Fibroblast of skin of scalp (primary cell): ENCODE measurements at places on chromosomes 11 and 22.

GRCh38 chr11:74687237-74688023 lies 43.8 kb downstream of the CHRDL2 start:
- DNase-seq: peak; percentile 43

DNA sequence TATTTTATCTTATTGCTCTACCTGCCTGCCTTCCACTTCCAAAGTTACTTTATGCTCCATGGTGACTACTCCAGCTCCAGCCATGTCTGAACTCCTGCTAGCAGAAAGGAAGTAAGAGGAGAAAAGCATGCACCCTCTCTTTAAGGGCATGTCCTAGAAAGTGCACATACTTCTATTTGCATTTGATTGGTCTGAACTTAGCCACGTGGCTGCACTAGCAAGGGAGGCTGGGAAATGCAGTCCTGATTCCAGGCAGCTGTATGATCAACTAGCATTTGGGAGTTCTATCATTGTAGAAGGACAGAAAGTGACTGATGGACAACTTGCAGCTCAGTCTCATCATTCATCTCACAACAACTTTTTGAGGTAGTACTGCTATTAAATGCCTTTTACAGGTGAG lies 515.7 kb downstream of the BUD13 start:
- no peak for DNase-seq

GRCh38 chr22:19350476-19350859 lies 58.9 kb upstream of the CLTCL1 start:
- no peak for DNase-seq

- DNase-seq: peak; percentile 23
Measured at GRCh38 chr22:39462443-39463221, 5.8 kb downstream of the MGAT3 start.

GRCh38 chr11:88410656-88411055 lies 73.1 kb upstream of the CTSC start:
- DNase-seq: no peak

- peak; percentile 24 for DNase-seq
Measured at GRCh38 chr11:130246738-130247137, 68.0 kb downstream of the ZBTB44 start.

- DNase-seq: no peak
Measured at GRCh38 chr22:23047742-23048141, 22.6 kb upstream of the GNAZ start.

DNA sequence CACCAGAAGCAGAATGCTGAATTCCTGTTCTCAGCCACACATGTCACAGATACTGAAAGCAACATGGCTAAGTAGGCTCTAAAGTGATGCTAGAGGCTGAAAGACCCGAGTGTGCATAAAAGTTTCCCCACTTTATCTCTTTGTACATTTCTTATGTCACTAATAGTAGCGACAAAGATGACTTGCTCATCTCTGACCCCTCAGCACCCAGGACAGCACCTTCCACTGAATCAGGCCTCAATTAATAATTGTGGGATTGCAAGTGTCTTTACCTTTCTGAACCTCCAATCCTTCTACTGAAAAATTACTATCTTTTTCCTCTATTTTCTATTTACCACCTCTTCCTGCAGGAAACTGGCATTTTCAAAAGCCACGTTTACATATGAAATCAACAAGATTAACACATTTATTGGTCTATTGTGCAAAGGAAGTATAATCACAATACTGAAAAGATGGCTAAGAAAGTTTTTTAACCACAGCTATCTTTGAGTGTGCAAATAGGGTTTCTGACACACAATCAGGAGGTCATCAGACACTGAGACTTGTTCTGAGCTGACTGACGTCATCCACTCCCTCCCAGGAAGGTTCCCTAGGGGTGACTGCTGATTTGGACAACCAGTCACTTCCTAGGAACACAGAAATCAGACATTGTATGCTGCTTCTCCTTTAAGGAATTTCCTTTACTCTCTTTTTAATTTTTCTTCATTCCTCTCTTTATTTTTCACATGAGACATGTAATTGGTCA lies 213.9 kb upstream of the ISX start:
- no peak for DNase-seq

GRCh38 chr11:84819128-84819527 lies 808.0 kb downstream of the DLG2 start:
- DNase-seq: peak; percentile 50

DNA sequence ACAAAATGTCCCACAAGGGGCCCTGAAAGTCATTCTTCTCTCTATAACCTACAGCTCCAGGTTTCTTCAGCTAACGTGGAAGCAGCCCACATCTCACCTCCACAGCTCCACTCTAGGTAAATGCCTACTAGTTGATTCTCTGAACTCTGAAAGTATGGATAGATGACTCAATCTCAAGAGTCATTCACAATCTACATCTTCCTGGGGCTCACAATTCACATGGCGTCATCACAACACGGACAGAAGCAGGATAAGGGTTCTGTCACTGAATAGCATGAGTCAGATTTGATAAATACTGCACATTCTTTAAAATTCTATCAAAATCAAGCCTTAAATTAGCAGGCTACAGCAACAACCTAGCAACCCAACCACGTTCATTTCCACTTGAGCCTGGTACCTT lies 96.3 kb downstream of the PLEKHA7 start:
- DNase-seq: no peak

DNA sequence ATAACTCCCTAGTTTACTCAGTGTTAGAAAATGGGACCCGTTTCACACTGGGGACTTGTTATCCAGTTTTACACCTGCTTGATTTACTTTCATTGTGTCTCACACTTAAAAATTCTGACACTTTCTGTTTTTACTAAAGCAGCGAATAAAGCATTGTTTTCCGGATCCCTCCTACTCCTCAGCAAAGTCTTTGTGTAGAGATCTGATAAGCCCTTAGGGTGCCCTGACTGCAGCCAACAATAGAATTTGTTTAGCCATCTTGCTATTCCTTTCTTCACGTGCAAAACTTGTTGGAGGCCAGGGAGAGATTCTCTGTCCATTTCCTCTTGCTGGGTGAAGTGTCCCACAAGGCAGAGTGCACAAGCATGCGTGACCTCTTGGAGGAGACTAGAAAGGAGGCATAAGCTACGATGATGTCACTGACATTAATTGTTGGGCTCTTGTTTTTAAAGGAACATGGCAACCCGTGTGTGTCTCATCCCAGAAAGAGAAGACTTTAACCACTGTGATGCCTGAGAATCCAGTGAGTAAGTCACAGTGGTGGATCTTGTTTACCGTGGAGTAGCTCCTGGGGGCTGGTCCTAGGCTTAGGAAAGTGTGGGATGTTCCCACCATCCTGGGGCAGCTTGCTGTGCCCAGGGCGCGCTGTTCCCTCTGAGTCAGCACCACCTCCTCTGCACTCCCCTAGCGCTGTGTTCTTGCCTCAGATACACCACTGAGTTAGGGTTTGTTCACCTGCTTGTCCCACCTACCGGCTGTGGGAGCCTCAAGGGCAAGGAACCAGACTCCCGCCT lies 27.7 kb downstream of the MICAL2 start:
- DNase-seq: peak; percentile 70

GRCh38 chr11:130308059-130308458 lies 6.7 kb downstream of the ZBTB44 start:
- no peak for DNase-seq

- DNase-seq: no peak
Measured at GRCh38 chr22:50061824-50062355, 3.8 kb upstream of the TTLL8 start.

GRCh38 chr22:27993201-27993635 lies 74.2 kb upstream of the PITPNB start:
- no peak for DNase-seq

DNA sequence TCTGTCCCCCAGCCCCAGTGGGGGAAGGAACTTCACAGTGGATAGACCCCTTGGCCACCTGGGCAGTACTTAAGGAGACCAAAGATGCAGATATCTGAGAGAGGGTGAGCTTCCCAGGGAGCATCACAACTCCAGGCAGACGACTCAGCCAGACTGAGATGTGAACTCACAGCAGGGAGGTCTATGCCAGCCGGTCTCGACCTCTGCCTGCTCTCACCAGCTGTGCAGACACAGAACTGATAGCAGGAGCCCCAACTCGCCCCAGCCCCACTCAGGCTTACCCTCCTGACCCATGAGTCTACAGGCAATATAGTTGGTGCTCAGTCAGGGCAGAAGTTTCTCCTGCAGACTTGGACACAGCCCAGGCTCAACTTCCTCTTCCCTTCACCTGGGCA lies 29.7 kb upstream of the ACCSL start:
- DNase-seq: peak; percentile 36

DNA sequence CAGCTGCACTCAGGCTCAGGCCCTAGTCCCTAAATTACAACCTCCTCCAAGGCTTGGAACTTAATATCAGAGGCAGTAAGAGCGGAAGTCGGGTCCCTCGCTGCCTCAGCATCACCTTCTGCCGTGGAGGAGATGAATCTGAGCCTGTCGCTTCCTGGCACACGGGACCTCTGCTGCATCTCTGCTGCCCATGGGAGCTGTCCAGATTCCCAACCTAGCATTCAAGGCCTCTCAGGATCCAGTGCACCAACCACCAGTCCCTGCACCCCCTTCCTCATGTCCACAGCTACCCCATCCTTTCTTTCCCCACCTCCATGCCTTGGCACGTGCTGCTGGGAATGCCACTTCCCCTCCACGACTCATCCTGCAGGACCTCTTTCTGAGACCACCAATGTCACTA lies 2.5 kb upstream of the PTGDR2 start:
- DNase-seq: no peak

DNA sequence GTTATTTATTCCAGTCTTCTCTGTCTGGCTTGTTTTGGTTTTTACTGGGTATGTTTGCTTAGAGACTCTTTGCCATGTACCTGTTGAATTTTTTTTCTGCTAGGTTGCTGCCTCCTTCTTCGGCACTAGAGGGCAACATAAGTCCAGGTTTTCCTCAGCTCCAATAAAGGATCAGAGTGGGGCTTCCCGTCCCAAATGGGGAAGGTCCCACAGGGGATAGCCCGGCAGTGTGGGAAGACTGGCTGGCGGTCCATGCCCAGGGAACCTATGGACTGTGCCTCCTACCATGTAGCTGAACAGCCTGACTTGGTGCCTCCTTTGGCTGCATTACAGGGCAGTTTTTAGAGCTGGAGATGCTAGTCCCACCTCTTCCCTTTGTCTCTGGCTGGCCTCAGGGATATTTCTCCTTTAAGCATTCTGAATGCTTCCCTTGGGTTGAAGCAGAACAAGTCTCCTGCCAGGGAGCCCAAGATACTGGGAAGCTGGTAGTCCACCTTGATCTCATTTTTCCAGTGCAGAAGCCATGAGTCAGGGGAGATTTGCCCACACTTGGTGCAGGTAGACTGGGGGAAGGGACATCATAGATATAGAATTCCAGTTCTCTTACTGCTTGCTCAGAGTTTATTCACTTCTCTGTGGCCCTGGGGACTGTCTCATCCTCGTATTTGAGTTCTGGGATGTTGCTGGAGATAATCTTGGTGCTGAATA lies 60.2 kb downstream of the BRD1 start:
- peak; percentile 58 for DNase-seq

DNA sequence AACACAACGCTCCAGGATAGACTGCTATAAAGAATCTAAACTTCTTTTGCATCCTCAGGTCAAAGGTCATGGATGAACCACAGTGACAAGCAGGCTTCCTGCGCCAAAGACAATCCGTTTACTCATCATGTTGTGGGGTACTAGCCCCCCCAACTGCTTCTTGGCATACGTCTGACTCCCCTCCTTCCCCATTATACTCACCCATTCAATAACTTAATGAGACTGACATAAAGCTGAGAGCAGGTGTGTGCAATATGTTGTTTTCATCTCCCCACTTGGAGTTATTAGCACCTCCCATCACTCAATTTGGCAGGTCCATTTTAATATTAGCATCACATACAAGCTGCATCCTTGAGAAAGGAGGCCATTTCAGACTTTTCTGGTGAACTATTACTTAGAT lies 157.1 kb downstream of the CADM1 start:
- DNase-seq: no peak

DNA sequence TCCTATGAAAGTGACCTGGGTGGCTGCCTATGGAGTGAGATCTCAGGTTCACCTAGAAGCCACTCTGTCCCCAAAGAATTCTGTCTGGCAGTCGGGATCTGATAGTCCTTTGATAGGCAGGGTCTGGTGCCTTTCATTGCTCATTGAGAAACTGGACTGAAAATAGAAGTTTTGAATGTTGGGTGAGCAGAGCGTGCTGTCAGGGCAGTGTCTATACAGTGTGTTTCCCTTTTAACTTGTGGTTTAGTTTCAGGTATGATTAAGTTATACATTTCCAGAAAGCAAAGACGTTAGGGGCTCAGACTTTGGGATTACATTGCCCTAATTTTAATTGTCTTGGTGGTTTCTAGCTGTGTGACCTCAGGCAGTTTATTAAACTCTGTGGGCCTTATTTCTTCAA lies 111.3 kb upstream of the PAX6 start:
- DNase-seq: no peak

DNA sequence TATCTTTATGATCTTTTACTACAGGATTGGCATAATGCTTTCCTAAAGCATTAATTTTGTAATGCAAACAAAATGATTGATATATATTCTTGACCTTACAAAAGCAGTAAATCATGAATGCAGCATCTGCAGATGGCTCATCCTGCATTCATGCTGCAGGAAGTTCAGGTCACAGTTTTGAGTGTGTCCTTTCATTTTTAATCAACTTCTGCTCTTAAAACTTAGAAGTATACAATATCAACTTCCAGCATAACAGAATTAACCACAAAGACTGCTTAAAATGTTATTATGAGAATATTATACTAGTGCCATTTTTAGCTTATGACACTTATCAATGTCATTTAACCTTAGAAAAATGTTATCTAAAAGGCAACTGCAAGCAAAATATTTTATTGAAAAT lies 54.0 kb downstream of the SLC36A4 start:
- no peak for DNase-seq

- no peak for DNase-seq
Measured at GRCh38 chr22:20131859-20132685, 468 bp downstream of the ZDHHC8 start.

GRCh38 chr11:128933481-128934178 lies 9.0 kb downstream of the TP53AIP1 start:
- DNase-seq: no peak

DNA sequence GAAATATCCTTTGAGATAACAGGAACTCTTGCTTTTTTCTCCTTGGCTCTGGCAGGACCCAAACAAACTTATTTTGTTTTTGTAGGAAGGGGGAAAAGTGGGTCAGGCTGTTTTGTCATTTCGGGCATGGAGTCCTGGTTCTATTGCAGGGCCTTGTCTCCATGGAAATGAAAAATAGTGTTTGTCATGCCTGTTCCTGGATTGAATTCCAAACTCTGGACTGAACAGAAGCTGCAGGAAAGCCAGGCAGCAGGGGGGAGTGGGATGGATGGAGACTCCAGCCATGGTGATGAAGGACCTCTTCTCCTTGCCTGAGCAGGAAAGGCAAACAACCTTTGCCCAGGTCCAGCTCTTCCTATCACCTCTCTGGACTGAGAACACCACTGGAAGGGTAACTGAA lies 87.0 kb downstream of the SCN3B start:
- DNase-seq: no peak
